ENCODE measurements at places on chromosomes 11 and 22. TPM values are rescaled to one million over a fixed set of nuclear protein-coding genes. Genes with fewer than 3 reads are reported as not detected.

- DNase-seq: no peak
These were observed 62.8 kb downstream of the MORC2 start for GRCh38 chr22:30905696-30906341.

DNA sequence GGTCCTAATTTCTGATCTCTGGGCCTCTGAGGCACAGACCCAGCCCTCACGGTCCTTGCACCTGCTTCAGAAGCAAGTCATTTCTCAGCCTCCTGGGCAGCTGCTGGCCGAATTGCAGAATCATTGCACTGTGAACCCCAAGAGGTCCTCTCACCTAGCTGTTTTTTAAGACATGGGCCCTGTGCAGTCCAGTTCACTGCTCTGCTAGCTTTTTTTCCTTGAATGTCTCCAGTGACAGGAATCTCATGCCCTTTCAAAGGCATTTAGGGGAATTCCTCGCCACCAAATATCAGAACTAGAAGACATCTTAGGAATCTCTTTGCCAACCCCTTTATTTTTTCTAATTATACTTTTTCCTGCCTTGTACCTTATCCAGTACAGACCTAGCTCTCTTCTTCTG lies 35.6 kb upstream of the TP53I11 start:
- no peak for DNase-seq

DNA sequence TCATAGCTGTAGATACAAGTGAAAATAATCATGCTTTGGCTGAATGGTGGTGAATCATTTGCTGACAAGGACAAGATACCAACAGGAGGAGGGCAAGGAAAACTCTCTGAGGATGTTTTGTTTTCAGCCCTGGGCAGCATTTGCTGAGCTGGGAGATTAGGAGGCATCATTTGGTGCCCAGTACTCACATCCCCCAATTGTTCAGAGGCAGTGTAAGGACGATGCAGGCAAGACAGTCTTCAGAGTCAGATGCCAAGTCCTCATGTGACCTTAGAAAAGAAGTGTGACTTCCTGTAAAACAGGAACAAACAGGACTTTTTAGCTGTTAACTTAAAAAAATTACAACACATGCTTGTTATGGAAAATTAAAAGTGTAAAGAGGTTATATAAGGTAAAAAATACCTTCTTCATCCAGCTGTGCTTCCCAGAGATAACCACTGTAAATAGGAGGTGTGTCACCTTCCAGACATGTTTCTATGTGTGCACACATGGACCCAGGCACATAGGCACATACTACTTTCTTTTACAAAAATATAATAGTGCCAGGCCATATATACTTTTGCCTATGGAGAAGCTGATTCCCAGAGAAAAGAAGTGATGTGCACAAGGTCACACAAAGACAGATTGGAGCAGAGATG lies 18.0 kb downstream of the CNTF start:
- no peak for DNase-seq

GRCh38 chr22:24146791-24147353 lies 34.4 kb upstream of the SUSD2 start:
- peak; percentile 72 for DNase-seq

GRCh38 chr11:108963118-108963517 lies 298.2 kb downstream of the DDX10 start:
- DNase-seq: no peak

- DNase-seq: no peak
These were observed 679 bp downstream of the OMP start for GRCh38 chr11:77103319-77103718.

DNA sequence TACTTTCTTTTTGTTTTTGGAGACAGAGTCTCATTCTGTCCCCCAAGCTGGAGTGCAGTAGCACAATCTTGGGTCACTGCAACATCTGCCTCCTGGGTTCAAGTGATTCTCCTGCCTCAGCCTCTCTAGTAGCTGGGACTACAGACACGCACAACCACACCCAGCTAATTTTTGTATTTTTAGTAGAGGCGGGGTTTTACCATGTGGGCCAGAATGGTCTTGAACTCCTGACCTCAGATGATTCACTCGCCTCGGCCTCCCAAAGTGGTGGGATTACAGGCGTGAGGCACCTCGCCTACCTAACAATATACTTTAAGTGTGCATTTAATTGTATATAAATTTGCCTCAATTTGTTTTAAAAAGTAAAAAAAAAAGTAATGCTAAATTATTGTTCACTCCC lies 38.4 kb downstream of the GRK3 start:
- no peak for DNase-seq

GRCh38 chr11:126452241-126453101 lies 97.0 kb downstream of the ST3GAL4 start:
- no peak for DNase-seq

DNA sequence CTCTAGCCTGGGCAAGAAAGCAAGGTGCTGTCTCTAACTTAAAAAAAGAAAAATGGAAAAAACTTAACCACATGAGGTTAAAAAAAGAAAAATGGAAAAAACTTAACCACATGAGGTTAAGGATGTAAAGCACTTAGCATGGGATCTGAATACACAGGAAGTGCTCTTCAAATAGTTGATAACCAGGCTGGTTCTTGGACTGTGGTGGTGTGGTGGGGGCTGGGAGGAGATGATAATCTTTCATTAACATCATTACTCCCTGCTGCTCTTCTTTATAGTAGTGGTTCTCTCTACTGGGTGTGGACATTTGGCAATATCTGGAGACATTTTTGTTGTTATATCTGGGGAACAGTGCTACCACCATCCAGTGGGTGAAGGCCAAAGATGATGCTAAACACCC lies 88.4 kb downstream of the TTC17 start:
- no peak for DNase-seq

GRCh38 chr22:21759646-21760376 lies 24.2 kb upstream of the YPEL1 start:
- DNase-seq: no peak

DNA sequence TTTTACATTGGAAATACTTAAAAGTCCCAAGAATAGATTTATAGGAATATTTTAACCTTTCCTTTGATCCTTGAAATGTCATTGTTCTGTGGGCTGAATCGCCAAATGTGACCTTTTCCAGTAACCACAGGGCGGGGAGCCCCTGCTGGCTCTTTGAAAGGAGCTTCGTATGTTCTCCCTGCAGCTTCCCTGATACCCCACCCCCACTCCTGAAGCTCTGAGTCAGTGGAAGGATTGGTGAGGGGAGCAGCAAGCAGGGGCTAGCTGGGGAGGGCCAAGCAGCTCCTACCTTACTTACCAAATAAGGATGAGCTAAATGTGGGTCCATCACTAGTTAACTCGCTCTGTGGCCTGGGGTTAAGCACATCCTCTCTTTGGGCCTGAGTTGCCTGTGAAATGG lies 87.7 kb downstream of the CHST1 start:
- DNase-seq: no peak

- no peak for DNase-seq
These were observed 8.3 kb downstream of the SSH3 start for GRCh38 chr11:67311556-67312082.

DNA sequence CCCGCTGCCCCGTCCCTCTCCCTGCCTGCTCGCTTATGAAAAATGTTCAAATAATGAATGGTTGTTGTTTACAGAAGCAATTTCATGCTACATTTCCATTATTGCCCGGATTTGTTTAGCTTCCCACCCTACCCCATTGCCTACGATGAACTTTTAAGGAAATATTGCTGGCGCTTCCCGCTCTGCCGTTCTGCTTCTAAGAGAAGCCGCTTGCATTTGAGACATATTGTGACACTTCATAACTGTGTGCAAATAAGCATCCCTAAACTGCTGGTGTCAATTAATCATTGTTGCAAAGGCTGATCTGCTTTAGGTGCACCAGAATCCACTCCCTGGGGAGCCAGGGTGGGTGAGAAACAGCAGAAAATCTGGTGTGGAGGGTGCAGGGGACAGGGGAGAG lies 52.3 kb upstream of the LMO1 start:
- no peak for DNase-seq

DNA sequence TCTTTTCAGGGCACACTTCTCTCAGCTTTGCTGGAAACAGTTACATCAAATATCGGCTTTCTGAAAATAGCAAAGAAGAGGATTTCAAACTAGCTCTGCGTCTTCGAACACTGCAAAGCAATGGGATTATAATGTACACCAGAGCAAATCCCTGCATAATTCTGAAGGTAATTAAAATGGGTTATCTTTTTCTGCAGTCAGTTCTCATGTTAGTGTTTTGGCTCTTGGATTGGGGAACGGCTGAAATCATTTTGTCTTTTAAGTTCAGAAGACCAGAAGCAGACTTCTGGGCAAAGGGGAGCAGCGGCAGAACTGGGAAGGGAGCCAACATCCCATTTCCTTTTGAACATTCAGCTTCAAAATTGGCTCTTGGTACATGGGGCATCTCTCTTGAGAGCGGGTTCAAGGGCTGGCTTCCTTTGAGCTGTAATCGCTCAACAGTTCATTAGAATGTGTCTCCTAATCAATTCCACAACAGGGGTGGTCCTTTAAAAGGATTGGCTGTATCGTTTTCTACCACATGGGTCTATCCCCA lies 110.2 kb upstream of the MTNR1B start:
- no peak for DNase-seq

DNA sequence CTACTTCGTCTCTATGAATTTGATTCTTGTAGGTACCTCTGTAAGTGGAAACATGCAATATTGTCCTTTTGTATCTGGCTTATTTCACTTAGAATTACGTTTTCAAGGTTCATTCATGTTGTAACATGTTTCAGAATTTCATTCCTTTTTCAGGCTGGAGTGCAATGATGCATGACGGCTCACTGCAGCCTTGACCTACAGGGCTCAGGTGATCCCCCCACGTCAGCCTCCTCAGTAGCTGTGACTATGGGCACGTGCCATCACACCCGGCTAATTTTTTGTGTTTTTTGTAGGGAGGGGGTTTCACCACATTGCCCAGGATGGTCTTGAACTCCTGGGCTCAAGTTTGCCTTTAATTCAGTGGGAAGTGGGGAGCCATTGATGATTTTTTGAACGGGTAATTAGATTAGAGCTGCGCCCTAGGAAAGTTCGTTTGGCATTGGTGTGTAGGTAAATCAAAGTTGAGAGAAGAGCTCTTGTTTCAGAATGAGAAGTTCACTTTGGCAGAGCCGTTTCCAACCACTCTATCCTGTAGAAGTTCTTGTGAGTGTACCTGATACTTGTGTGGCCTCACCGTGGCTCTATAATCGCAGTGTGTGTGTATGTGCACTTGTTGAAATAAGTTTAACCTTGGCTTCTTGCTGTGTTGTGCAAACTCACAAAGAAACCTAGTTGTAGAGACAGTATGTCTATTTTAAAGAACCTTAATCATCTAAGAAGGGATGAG lies 115.9 kb downstream of the NAV2 start:
- DNase-seq: no peak

DNA sequence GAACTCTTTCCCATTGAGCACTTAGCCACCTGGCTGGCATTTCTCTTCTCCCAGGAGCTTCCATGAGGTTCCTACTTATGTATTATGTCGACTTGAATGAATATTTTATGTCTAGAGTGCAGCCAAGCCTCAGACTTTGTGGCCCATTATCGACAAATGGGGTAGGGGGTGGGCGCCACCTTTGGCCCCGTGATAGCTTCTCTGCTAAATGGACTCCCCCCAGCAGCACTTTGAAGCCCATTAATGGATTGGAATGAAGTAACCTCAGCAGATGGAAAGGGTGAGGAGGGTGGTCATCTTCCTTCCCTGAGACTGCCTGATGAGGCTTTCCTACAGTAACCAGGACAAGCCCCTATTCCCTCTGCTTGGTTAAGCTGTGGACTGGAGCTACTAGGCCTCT lies 5.9 kb downstream of the MARK2 start:
- no peak for DNase-seq

- peak; percentile 85 for DNase-seq
These were observed 3.2 kb downstream of the ARHGEF12 start for GRCh38 chr11:120339394-120339890.

- no peak for DNase-seq
These were observed 36.8 kb upstream of the OR5P2 start for GRCh38 chr11:7833527-7833926.

DNA sequence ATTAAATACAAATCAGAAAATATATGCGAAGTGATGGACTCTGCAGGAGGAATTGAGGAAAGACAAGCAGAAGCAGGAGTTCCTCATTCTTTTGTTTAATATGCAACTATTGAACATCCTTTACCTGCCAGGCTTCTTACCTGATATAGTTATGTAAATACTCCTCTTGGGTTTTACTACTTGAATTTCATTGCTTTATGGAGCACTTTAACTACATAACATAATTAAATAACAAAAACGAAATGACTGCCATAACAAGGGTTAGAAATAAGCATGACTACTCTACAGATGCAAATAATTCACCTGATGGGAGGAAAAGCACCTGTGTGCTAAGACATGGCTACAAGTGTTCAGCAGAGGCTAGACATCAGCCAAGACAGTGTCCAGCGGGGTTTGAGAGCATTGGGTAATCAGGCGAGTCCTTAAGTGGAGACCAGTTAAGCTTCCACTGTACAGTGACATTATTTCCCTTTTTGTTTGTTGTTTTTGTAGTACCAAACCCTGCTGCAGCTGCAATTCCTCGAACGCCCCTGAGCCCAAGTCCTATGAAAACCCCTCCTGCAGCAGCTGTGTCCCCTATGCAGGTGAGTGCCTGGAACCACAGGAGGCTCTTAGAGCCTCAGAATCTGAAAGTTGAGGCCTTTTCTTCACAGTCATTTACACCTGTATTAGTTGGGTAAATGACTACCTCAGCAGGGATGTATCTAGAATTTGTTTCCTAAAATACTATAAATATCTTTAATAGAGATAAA lies 67.4 kb downstream of the SPECC1L start:
- no peak for DNase-seq

- no peak for DNase-seq
These were observed 11.1 kb downstream of the MICAL2 start for GRCh38 chr11:12121517-12121916.

DNA sequence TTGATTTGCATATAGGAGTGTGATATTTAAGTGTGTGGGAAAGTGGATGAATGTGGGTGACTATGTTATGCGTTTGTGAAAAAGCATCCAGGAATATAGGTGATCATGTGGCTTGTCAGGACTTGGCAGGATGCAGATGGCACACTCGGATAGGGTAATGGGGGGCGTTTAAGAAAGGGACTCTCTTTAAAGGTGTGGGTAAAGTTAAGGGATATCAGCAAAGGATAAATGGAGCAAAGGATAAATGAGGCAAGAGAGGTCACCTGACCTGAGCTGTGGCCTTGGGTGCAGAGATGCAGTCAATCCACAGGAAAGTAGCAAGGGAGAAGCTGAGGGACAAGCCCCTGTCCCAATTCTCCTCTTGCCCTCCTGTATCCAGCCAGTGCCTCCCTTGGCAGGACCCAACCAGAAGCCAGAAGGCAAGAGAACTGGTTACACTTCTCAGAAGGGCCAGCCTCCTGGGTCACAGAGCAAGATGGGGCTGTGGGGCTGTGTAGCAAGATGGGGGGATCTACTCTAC lies 47.5 kb upstream of the GRAMD1B start:
- no peak for DNase-seq

GRCh38 chr22:17347724-17348123 lies 21.5 kb upstream of the CECR2 start:
- no peak for DNase-seq

- no peak for DNase-seq
These were observed 351.0 kb upstream of the B3GAT1 start for GRCh38 chr11:134763030-134763388.

PRODH gene
- total RNA-seq: not detected

NCAM1 gene
- total RNA-seq: not detected

BLID gene
- total RNA-seq: 3.5 TPM

SYT12 gene
- not detected for total RNA-seq

ST3GAL4 gene
- total RNA-seq: 17.7 TPM

SRRD gene
- 28.5 TPM for total RNA-seq

TEX54 gene
- not detected for total RNA-seq

CRYAB gene
- not detected for total RNA-seq

SCUBE1 gene
- not detected for total RNA-seq

THY1 gene
- total RNA-seq: 0.75 TPM

LRRC55 gene
- total RNA-seq: not detected

JAML gene
- total RNA-seq: 0.39 TPM

CALCA gene
- not detected for total RNA-seq

AHNAK gene
- 436 TPM for total RNA-seq
